COR-L47 (cell line): ENCODE measurements at places on chromosomes 1 and 21.
A peak's percentile ranks its signal among the peaks of the same experiment; 100 is the strongest.

- DNase-seq: no peak
These were observed 25.6 kb downstream of the TOMM20 start for GRCh38 chr1:235102993-235103411.

GRCh38 chr1:201828820-201829774 lies at the start of gene IPO9:
Gene IPO9 (plus strand): TSS chr1:201829157. CDS start chr1:201829210, 53 bp downstream.
- peak; percentile 89 for DNase-seq

- no peak for DNase-seq
These were observed 620.2 kb downstream of the PTPRU start for GRCh38 chr1:29856340-29857114.

DNA sequence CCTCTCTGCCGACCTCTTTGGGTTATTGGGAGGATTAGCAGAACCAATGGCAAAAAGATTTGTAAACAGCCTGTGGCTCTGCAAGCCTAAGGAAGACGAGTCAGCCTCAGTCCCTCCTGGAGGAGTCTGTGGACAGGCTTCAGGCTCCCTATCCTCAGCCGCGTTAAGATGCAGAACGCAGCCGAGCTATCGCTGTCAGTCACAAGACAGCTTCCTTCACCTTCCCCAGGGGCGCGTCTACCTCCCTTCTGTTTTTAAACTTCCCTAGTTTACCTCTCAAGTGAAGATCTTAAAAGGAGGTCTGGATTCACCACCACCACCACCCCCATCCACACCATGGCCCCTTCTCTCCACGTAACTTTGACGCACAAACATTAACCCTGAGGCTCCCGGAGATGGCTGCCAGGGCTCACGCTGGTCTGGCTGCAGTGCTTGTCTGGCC lies 738 bp downstream of the CAMK1G start:
- no peak for DNase-seq

DNA sequence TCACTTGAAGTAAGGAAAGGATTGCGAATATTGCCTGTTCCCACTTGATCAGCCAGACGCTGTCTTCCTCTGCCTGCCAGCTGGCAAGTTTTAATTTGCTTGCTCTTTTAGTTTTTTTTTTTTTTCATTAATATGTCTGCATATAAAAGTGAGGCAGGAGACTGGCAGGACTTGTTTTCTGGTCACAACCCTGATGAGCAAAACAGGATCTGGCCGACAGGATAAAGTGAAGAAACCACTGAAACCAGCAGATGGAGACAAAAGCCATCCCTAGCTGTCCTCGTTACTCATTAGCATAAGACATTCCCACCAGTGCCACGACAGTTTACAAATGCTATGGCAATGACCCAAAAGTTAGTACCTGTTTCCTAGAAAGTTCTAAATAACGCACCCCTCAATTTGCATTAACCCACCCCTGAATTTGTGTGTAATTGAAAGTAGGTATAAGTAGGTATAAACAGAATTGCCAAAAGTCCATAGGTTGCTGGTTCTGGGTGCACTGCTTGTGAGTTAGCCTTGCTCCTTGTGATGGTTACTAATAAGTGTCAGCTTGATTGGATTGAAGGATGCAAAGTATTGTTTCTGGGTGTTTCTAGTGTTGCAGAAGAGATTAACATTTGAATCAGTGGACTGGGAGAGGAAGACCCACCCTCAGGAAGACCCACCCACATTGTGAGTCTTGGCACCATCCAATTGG lies 60.8 kb downstream of the ZNF684 start:
- peak; percentile 43 for DNase-seq

DNA sequence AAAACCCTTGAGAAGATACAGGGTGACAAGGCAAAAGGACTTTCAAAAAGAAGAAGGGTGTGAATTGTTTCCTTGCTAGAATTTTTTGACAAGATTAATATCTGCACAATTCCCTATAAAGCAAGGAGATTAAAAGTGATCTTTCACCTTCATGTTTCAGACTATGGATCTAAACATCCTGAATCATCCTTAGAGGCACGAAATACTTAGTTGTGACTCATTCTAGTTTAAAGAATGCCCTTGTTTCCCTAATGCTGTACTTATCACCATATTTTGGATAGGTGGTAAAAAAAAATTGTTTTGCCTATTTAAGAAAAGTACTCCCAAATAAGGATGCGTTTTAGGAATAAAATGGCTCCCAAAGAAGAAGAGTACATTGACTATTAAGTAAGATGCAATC lies 415.1 kb downstream of the LRRIQ3 start:
- DNase-seq: no peak

DNA sequence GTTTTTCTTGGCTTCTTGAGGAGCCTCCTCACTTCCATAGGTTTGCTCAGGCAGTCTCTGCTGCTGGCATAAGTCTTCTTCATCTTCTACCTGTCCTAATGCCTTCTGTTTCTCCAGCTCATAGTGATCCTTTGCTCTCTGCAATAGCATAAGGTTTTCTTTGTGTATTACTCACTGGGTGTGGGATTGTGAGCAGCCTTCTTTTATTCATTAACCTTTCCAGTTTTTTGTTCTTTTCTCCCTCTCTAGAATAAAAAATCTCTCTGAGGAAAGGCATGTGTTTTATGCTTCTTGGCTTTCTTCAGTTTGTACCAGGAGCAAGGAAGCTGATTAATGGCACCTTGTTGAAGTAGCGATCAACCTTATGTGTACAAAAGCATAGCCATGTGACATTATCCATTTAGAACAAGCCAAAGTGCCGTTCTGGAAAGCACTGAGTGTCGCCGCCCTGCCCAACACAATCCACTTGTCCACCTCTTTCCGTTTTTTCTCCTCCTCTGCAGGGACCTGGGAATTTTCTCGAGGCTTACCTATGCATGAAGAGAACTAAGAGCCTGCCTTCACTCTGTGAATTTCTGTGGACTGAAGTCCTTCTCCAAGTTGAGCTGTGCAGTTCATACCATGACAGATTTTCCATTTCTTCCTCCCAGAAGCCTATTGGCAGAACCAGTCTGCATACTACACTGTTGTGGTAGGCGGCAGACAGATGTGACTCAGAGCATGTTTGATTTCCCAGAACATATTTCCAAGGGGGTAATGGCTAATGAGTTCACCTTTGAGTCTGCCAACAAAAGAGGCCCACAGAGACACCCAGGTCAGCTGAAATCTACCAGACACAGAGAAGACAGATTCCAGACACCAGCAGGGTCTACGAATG lies 39.0 kb downstream of the DPT start:
- DNase-seq: no peak

DNA sequence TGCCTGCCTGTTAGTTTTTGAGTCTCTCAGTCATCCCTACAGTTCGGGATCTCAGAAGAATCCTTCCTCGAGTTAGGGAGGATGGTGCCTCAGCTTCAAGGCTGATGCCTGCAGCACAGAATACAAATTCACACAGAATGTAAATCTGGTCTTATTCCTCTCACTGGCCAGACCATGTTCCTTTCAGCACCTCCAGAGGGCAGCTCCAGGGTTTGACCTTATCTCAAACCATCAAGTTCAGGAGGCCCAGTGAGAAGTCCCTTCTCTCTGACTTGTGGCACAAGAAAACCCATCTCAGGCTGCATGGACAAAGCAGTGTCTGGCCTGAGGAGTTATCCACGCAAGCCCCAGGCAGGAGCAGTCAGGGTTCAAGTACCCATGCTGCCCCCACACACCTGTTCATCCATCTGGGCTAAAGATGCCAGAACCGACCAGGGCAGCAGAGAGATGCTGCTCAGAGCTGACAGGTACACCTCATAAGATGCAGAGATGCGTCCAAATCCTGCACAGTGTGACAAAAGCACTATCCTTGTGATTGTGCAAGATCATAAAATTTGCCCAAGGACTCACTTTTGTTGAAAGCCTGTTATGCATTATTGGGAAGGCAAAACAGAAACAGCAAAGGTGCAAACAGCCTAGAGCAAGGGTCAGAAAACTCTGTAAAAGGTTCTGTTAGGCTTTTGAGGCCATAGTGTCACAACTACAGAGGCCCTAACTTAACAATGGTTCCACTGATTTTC lies 49.8 kb downstream of the BCAR3 start:
- no peak for DNase-seq

DNA sequence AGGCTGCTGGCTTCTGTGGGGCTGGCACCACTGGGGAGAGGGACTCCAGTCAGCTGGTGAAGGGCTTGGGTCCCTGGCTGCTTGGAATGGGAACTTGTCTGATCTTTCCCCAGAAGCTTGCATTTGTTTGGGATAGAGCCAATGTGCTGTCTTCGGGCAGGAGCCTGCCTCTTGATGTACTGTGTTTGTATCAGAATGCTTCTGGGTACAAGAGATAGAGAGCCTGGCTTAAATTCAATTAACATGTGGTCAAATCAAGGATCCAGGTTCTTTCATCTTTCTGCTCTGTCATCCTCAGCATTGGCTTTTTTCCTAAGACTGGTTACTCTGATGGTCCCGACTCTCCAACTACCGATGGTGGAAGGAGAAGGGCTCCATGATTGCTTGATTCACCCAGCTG lies 16.0 kb upstream of the PROK1 start:
- no peak for DNase-seq

- DNase-seq: no peak
These were observed 33.2 kb downstream of the RCSD1 start for GRCh38 chr1:167663002-167663772.

DNA sequence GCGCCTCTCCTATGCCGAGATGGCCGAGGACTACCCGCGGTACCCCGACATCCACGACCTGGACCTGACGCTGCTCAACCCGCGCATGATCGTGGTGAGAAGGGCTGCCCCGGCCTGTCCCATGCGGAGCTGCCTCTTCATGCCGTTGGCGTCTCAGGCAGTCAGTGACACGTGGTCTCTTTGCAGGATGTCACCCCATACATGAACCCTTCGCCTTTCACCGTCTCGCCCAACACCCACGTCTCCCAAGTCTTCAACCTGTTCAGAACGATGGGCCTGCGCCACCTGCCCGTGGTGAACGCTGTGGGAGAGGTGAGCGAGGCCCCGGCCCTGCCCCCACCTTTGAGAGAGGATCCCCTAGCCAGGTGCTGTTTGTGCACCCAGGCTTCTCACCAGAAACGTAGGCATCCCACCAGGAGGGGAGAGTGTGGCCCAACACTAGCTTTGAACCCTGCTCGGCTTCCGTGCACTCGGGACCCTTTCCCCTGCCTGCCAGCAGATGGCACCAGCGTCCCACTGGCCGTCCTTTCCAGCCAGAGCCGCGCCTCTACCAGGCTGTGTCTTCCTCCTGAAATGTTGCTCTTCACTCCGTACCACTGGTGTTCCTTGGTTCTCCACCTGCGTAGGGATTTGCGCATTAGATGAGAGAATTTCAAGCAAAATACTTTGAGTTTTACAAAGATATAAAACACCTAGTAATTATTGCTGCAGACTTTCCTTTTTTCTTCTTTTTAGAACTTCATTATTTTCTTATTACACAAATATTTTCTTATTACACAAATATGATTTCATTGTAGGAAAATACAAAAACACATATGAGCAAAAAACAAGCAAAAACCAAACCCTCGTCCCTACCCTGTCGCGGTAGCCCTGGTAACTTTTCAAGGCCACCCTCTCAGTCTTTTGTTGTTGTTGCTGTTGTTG lies 9.0 kb downstream of the NPPA start:
- peak; percentile 34 for DNase-seq

DNA sequence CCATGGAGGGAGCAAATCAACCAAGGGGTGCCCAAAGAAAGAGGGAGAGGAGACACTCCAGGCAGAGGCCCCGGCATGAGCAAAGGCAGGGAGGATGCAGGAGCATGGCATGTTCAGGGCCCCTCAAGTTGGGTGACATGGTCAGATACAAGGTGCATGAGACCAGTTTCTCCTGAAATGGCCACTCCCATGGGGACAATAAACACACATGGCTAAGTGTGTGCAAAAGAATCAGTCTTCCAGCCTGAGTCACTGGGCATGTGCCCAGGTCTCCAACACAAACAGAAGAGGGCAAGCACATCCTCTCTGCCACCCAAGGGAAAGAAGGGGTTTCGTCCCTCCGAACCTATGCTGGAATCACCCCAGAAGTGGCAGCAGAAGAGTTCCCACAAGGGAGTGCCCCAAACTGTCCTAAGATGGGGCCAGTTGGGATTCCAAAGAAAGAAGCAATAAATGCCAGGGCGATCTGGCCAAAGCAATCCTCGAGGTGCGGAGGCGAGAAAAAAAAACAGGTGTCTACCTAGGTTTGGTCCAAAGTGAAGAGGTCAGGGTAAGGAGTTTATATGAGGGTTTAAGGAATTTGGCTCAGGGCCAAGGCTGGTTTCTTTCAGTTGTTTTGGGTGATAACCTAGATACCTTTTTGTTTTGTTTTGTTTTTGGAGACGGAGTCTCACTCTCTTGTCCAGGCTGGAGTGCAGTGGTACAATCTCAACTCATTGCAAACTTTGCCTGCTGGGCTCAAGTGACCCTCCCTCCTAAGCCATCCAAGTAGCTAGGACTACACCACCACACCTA lies 13.2 kb downstream of the CASP9 start:
- no peak for DNase-seq

DNA sequence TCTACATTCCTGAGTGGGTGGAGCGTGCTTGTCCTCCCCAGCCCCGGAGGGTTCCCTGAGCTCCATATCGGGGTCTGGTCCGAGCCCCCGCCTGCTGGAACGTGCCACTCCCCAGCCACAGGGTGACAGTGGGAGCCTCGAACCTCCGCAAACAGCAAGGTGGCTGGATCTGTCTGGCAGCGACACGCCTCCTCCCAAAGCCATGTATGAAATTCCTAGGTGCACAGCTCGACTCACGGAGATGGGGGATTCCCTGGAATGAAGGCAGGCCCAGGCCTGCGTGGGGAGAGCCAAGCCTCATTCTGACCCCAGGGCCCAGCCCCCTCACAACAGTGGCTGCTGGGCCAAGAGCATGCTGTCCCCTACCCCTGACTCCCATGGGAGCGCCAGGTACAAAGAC lies 32.9 kb downstream of the TP73 start:
- DNase-seq: no peak

- no peak for DNase-seq
These were observed 28.4 kb downstream of the HSD3B1 start for GRCh38 chr1:119535381-119535780.

GRCh38 chr1:118481126-118481525 lies 296.1 kb upstream of the SPAG17 start:
- DNase-seq: no peak

DNA sequence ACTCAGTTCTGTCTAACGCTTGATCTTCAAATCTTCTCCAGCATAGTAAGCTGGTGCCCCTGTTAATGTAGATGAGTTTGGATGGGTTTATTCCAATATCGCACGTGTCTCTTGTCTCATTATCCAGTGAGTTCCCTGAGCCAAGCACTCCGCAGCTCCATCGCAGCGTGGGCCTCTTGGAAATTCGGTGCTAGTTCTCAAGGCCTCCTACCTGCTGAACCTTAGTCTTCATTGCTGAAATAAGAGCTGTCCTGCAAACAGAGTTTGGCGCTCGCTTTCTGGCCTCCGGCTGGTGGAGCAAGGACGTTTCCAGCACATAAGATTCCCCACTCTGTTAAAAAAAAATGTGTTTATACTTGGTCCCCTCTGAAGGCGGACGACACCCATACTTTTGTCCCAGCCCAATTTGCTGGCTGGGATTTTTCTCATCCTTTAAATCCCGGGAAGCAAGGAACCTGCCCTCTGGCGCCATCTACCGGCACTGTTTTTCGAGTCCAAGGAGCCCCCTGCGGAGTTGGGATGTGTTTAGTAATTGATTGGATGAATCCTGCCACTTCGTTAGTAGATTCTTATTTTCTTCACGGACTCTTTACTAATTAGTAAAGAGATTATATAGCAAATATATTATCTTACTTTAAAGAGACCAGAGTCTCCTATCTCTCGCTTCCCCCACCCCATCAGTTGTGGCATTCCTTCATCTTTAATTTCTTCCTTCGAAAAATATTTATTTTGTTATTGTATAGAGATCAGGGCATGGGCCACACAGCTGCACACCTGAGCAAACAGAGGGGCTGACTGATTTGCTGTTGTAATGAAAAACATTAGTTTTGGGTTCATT lies 14.7 kb downstream of the JUN start:
- peak; percentile 60 for DNase-seq
